Sciatic nerve (tissue), 2 donors: ENCODE measurements at places on chromosomes 12 and 14. TPM values are rescaled to one million over a fixed set of nuclear protein-coding genes. Genes with fewer than 3 reads are reported as not detected.

The GLI1 gene
- total RNA-seq, result 47.7 TPM

The TBK1 gene
- 29.9 TPM for total RNA-seq

The SDR9C7 gene
- 0.18 TPM for total RNA-seq

The HSPB8 gene
- 12.5 TPM for total RNA-seq

- DNase-seq, result no peak
Observed at GRCh38 chr12:89882050-89882449, 173.4 kb upstream of the ATP2B1 start.

GRCh38 chr12:92110083-92110640 is 35.5 kb downstream of the BTG1 start:
- no peak for DNase-seq

DNA sequence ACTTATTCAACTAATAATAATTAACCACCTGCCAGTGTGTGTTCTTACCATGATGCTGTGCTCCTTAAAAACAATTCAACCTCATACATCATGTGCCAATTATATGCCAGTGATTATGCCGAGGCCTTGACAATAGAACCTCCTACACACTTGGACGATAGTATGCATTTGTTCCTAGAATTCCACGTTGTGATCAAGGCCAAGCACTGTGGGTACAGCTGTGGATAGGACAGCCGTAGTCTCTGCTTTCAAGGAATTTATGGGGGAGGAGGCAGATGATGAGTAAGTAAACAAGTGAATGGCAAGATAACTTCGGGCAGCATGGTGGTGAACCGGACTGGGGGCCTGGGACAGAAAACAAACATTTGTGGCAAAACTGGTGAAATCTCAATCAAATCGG is 18.0 kb upstream of the MYO1H start:
- DNase-seq, result no peak

DNA sequence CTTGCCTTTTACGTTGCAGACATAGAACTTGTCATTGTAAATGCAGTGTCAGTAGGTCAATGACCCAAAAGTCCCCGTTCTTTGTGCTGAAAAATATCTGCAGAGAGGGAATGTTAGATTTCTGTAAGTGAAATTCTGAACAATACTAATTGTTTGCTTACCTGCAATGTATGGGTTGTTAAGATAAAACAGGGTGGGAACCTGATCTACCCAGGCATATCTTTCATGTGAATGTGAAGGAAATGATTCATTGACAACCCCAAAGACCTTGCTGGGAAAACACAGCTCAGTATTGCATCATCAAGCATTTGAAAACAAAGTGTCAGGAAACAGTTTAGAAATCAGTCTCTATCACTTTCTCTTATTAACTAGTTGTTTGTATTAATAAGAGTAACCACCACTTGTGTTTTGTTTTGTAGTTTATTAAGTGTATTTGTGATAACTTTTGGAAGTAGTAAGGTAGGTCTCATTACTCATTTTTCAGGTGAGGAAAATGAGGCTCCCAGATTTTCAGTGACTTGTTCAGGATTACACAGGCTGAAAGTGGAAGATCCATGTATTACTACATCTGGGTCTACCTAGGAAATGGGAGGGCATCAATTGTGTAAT is 57.9 kb upstream of the SLC38A2 start:
- DNase-seq, result no peak

DNA sequence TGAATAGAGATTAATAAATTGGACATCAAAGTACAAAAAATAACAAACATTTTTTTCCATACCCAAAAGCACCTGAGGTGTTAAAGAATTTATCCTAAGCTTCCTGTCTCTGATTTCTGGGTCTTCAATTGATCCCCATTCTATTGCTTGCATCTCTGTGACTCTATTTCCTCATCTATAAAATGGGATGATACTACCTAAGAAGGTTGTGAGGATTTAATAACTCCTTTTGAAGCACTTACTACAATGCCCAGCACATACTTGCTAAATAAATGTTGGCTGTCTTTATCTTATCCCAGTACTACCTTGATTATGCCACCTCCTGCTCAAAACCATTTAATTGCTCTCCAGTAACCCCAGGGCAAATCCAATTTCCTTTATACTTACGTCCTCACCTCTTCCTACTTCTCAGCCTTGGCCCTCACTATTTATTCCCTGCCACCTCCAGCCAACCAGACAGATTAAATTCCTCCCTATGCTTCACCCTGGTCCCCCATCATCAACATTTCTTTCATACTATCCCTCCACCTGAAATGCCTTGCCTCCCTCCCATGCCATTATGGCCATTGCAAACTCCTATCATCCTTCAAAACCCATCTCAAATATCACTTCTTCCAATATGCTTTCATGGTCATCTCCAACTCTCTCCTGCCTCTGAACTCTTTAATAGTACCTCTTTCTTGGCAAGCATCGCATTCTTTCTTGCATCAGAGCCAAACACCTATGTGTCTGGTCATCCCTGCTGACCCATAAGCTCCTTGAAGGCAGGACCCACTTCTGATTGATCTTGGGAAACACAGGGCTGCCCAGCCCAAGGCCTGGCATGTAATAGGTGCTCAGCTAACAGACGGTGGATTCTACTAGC is 7.9 kb upstream of the ASIC1 start:
- no peak for DNase-seq

DNA sequence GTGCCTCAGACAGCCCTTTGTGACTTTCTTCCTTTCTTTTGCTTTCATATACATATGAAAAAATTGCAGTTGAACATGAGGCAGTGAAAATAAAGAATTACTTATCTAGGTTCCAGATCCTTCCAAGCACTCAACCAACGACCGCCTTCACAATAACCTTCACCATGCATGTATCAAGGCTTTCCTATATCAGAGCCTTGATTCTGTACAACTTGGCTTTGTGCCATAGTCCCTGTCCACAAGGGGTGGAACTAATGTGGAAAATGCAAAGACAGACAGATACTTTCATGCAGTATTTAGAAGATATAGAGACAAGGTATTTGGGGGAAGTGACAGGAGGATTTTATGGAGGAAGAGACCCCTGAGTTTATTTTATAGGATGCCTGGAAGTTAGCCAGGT is 48.6 kb upstream of the PLEKHA5 start:
- no peak for DNase-seq

DNA sequence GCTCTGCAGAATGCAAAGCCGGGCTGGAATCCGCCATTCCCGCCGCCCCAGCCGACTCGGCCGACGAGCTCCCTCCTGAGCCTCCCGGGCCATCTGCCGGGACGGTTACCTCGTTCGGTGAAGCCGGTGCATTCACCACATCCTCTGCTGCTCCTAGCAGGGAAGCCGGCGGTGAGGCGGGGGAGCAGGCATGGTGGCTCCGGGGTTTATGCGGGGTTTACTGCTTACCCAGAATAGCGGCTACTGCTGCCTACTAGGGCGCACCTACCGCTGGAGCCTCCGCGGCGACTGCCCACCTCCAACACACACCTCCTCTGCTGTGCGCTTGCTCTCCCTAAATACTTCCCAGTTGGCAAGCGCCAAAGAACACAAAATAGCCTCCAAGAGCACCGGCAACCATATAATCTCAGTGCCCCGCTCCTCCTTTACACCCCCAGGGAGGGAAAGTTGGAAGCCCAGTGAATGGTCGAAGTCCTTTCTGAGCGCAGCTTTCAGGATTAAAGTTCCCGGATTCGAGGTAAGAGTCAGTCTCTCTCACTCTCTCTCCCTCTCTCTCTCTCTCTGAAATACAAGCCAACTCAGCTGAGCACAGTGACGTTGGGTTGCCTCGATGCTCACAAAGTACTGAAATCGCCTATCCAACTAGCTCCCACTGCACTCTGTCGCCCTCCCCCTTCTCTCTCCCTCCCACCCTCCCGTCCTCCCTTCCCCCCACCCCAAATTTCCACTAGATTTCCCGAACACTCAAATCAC is at the start of gene TBX5:
Gene TBX5 (minus strand): TSS at position 626 of the 753 bp plus-strand sequence. CDS start 2,246 bp downstream, outside the sequence.
- DNase-seq, result no peak

GRCh38 chr12:103354403-103354802 is 141.4 kb downstream of the C12orf42 start:
- no peak for DNase-seq

DNA sequence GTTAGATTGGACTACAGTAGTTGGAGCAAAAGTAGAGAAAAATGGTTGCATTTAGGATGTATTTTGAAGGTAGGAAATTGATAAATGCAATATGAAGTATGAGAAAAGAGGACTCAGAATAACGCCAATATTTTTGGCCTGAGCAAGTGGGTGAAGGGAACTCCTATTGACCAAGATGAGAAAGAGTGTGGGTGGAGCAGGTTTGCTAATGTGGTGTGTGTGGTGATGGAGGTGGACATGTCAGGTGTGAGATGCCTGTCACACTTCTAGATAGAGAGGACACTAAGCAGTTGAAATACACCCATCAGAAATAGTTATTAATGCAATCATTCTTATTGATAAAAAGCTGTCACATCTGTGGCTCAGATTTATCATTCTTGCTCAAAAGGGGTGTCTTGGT is 7.3 kb downstream of the GUCY2C start:
- DNase-seq, result no peak

DNA sequence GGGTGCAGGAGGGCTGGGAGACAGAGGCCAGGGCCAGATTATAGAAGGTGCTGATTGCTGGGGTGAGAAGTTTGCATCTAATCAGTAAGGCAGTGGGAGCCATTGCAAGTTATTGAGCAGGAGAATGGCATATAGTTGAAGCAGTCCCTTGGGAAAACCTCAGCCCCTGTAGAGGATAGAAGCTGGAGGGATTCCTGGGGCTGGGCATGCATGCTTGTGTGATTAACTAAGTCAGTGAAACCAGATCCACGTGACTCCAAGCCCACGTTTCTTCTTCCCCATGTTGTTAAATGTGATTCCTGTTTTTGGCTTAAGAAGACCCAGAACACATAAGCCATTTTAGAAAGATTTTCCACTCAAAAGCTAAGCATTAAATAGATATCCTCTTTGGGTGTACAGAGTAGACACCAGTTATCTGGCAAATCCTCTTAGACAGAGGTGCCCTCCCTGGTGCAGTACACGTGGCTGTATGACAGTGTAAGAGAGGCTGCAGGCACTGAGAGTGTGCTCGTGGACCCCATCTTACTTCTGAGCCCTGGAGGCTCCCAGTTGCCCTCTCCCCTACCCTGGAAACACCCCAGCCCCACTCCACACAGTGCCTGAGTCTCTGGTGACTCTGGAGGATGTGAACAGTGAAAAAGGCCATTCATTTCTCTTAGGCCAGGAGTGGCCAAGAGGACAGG is 3.2 kb downstream of the C14orf132 start:
- DNase-seq, result no peak

- no peak for DNase-seq
Observed at GRCh38 chr14:89775946-89776345, 178.6 kb downstream of the EFCAB11 start.

GRCh38 chr14:76705214-76705613 is 56.1 kb upstream of the VASH1 start:
- no peak for DNase-seq

DNA sequence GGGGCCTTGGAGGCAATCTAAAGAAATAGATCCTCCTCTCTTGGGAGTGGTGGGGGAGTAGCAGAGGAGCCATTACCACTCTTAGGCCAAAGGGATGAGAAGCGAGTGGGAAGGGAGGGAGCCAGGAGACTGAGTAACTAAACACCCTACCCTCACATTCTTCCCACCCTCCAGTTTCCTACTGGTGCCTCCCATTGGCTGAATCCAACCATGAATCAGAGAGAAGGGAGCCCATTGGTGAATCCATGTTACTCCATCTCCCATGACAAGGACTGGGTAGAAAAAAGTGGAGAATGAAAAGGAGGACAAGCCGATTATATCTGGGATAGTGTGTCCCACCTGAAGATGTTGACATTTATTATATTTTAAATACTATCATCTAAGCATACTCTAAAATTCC is 76.8 kb upstream of the LHX5 start:
- DNase-seq, result no peak

- DNase-seq, result peak; percentile 87
Observed at GRCh38 chr14:76784881-76785280, 23.6 kb downstream of the VASH1 start.

DNA sequence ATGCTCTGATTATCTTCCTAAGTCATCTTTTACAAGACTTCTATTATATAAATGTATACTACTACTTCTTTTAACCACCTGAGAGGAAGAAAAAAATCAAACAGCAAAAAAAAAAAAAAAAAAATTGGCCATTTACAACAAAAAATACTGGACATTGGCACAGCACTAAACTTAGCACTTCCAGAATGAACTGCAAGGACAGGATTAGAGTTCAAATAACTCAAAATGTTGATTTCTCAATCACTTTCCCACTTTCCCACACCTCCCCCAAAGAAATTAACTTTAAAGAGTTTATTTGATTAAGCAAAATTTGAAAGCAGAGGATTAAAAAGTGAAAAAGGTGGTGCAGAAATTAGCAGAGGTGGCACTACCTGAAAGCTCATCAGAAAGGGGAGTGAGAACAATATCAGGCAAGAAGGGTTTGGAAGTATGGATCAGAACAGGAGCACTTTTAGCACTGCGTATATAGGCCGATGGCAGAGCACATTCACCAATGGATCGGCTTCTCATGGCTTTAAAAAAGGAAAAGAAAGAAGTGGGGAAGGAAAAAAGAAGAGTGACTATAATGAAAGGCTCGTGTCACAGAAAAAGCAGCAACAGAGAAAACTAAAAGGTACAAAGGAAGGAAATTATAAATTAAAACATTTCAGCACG is 109.2 kb downstream of the RALGAPA1 start:
- DNase-seq, result no peak

DNA sequence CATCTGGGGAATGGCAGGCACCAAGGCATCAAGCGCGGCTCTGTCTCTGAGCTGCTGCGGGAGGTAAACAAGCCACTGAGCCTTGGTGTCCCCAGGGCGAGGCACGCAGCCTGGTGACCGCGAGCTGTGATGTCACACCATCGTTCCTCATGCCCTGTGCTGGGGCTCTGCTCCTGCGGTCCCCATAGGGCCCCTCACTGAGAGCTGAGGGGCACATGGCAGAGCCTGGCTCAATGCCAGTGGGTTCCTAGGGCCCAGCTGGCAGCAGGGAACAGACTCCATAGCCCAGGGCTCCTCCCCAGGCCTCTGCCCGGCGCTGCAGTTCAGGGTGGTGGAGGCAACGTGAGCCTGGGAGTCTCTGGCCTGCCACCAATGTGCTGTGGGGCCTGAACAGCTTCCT is 22.6 kb downstream of the CHGA start:
- DNase-seq, result no peak

DNA sequence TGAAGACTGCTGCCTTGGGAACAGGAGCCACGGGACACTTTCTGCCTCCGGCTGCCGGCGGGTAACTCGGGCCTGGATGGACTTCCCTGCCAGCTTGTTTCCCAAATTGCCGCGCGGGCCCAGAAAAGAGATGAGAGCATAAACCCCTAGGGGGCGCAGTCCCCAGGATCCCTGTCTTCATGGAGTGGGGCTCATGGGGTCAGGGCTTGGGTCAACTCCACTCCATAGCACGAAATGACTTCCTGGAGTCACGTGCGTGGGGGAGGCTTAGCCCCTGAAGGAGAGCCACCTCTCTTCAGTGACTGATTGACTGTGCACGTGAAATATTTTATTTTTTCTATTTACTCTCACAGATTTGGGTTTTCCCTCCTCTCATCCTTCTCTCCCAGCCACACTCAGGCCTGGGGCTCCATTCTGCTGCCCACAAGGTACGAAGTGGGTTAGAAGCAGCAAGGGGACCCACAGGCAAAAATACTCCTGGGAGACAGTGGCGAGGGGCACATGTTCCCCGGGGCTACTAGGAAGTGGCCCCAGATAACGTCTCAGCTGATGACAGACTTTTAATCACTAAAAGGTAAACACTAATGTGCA is 10.0 kb downstream of the PGF start:
- no peak for DNase-seq

- DNase-seq, result no peak
Observed at GRCh38 chr12:91994208-91994797, 151.3 kb downstream of the BTG1 start.
